ENCODE measurements at places on chromosomes 13 and 19. TPM values are rescaled to one million over a fixed set of nuclear protein-coding genes. Genes with fewer than 3 reads are reported as not detected.
A peak's percentile ranks its signal among the peaks of the same experiment; 100 is the strongest.

The MYO16 gene
- total RNA-seq = 1.2 TPM

The ELSPBP1 gene
- not detected for total RNA-seq

The ERICH4 gene
- total RNA-seq = not detected

The ELL gene
- 35.1 TPM for total RNA-seq

The DOHH gene
- total RNA-seq = 27.6 TPM

The NPAS1 gene
- not detected for total RNA-seq

The CEACAM5 gene
- not detected for total RNA-seq

The SCN1B gene
- 12.9 TPM for total RNA-seq

The KIR3DL1 gene
- total RNA-seq = not detected

GRCh38 chr13:110209950-110210603, 96.9 kb downstream of the COL4A1 start:
- DNase-seq = no peak

- DNase-seq = no peak
Measured at GRCh38 chr19:4277191-4277696, 1.8 kb upstream of the SHD start.

GRCh38 chr13:100835695-100836094, 161.1 kb upstream of the TMTC4 start:
- no peak for DNase-seq

- DNase-seq = no peak
Measured at GRCh38 chr13:106373304-106373988, 162.0 kb downstream of the EFNB2 start.

- no peak for DNase-seq
Measured at GRCh38 chr13:93769607-93770006, 543.0 kb downstream of the GPC6 start.

- no peak for DNase-seq
Measured at GRCh38 chr13:106527826-106528225, 7.6 kb downstream of the EFNB2 start.

DNA sequence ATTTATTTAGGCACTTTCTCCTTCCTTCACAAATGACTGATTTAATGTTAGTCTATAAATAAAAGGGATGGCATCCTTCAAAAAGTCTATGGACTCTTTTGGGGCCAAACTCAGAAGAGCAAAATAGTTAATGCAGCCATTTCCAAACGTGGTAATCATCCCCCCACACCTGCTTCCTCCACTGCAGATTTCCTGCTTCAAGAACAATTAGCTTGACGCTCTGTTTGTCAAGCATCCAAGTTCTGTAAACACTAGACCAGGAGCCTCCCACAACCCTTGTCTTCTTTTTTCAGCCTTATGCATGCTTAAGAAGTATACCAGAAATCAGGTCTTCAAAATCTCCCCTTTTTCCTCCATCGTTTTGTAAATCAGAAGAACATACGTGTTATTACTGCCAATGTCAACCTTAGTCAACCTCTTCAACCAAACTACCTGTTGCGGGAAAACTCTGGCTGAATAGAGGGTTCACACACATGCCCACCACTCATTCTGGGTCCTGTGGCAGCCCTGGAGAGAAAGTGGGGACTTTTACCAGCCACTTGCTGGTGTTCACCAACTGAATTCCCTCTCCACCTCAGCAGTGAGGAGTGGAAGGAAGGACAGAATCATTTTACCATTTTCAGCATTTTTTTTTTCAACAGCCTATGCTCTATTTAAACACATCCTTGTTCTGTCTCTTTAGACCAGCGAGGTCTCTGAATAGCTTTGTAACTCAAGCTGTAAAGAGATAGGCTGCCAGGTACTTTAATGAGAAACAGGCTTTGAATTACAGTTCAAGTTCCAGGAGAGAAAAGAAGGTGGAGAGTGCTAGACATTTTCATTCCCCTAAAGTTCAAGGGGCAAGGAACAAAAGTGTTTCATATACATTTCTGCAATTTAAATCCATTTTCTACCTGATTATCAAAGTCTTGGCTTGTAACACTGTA, 39.1 kb downstream of the EFNB2 start:
- DNase-seq = no peak

GRCh38 chr19:32647361-32647760, 27.6 kb downstream of the ANKRD27 start:
- DNase-seq = no peak

- no peak for DNase-seq
Measured at GRCh38 chr13:23558675-23559536, 11.3 kb upstream of the TNFRSF19 start.

GRCh38 chr13:109529964-109530363, 256.4 kb downstream of the IRS2 start:
- peak; percentile 31 for DNase-seq

- no peak for DNase-seq
Measured at GRCh38 chr13:112957295-112957677, 11.7 kb upstream of the MCF2L start.

DNA sequence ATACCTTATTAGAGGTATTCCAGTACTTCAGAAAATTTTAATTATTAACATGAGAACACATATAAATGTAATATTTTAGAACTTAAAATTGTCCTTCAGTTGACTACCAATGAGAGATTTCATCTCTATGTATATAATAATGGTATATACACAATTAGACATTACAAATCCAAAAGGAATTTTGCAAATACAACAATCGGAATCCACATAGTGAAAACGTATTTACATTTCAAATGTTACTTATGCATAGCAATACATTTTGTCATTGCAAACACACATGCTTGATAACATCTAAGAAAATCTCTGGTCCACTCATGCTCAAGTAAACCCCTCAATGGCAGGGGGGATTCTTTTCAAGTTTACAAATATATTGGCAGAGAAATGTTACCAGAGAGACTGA, 2345.2 kb downstream of the PCDH9 start:
- no peak for DNase-seq

- no peak for DNase-seq
Measured at GRCh38 chr19:44822177-44822576, 13.3 kb downstream of the BCAM start.

GRCh38 chr13:107370015-107370785, 802.3 kb upstream of the ARGLU1 start:
- no peak for DNase-seq

GRCh38 chr19:49368711-49369358, 5.2 kb downstream of the DKKL1 start:
- DNase-seq = no peak

DNA sequence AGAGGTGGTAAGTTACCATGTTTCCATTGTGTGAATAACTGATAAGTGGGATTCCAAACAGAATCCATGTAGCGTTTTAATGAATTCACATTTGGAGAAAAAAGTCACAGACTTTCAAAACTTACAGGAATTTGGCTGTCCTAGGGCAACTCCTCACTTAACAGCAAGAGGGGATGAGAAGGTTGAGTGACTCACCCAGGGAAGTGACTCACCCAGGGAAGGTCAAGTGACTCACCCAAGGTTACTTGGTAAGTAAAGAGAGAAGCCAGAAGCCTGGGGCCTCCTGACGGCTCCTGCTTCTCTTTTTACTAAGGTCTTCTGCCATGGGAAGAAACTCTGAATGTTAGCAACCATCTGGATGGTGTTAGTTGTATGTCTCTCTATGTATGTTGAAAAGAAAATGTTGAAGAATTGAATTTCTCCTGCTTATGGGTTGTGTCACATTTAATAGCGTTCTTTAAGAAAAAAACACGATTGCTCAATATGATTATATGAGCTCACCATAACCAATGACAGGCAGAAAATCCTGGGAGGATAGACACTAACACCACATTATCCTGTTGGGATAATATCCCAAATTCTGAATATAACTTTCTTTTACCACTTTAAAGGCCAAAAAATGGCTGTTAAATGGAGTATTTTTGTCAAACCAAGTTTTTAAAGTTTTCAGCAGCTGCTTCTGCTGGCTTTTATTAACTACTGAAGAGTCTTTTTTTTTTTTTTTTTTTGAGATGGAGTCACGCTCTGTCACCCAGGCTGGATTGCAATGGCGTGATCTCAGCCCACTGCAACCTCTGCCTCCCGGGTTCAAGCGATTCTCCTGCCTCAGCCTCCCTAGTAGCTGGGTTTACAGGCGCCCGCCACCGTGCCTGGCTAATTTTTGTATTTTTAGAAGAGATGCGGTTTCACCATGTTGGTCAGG, 195.6 kb downstream of the GGACT start:
- peak; percentile 93 for DNase-seq

DNA sequence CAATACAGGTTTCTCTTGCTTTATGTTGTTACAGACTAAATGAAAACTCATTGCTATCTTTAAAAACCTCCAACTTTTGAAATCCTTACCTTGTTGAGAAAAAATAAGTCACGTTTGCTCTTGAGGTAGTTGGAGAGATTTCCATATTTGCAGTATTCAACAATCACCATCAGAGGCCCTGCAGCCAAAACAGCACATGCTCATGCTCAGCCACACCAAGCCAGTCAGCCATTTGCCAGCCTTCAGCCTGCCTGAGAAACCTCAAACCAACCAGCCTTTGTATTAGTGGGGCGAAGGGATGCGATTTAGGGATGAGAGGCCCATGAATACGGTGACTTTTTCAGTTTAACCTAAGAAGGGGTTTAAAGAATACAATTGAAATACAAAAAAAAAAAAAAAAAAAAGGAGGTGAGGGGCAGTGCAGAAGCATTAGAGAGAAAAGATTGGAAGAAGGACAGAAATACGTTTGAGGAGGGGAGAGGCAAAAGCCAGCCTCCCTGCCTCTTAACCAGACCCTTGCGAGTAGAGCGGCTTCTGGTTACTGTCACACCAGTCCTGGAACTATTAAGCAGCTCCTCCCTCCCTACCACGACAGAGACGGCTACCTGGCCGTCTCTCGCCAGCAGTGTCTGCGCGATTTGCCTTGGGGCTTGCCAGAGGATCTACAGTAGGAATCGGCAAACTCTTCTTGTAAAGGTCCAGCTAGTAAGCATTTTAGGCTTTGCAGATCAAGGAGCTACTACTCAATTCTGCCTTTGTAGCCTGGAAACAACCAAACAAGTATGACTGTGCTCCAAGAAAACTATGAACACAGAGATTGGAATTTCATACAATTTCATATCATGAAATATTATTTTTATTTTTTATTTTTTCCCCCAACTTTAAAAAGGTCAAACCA, 167.3 kb downstream of the FLT1 start:
- no peak for DNase-seq

DNA sequence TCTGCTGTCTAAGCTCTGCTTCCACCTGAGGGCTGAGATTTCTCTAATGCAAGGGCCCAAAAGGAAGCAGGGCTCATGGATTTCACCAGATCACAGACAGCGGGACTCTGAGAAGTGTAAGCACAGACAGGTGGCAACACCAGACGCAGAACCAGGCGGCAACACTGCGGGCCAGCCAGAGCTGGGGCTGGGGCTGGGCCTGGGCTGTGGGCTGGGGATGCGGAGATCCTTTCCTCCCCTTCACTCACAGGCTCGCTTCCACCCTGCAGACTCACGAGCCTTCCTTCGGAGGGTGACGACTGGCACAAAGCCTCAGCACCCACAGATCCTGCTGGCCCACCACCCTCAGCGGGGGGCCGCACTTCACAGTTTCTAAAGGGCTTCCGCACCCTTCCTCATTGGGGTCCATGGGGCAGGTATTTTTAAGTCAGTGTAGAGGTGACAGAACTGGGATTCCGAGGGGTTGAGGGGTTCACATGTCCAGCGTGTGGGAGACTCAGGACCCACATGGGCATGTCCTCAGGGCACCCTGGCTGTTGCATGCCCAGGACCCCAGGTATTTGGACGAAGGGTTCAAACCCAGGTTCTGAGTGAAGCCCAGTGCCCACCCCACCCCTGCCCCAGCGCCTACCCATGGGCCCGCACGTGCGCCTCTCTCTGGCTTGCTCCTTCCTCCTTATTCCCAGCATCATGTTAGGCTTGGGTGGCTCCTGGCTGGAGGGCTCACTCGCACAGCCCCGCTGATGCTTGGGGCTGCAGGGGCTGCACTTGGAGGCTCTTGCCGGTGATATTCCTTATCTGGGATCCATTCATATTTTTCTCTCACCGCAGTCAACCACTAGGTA, 137.3 kb upstream of the GPR12 start:
- no peak for DNase-seq

GRCh38 chr13:32881074-32881776, 135.0 kb upstream of the KL start:
- DNase-seq = no peak

DNA sequence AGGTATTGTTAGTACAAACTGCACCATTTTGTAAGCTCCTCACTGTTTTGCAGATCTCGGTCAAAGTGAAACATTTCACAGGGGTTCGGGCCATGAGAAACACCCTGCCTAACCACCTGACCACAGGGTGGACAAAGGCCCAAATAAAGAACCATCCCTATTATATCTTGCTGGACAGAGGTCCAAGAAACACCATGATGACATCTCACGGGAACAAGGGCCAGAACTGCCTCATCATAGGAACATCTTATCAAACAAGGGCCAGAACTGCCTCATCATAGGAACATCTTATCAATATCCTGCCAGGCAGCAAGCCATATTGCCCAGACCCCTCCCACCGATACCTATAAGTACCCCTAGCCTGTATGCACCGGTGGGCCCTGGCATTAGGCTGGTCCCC, 99.7 kb downstream of the PCDH9 start:
- DNase-seq = no peak

GRCh38 chr19:3798137-3798536, 12.0 kb upstream of the MATK start:
- no peak for DNase-seq

DNA sequence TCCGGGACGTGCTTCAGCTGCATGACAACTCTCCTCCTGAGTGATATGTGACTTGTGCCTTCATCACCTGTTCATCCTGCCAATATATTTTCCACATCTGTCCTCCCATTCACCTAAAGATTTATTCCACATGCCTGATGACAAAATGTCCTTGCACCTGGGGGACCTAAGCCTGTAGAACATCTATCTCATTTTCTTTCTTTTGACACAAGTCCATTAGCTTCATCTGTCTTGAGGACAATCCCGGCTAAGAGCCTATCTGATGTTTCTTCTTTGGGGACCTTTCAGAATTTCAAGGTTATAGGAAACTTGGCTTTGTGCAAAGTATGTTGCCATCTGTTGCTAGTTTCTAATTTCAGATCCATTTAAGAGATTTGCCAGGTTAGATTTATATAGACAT, 41.1 kb downstream of the ITGBL1 start:
- DNase-seq = no peak

DNA sequence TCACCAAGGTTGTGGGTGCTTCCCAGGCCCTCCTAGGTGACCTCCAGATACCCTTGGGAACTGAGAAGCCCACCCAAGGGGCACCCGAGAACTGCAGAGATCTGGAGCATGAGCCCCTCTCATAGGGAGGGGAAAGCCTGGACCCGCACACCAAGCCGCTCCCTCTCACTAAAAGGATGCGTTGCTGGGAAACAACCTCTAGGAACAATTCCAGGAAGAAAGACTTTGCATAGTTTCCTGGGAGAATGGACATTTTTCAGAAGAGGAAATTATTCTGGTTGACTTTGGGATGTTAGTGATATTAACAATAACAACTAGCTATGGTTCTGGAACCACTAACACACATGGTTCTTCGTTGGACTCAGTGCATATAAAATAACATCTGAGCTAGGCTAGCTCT, 64.6 kb downstream of the SLC7A1 start:
- no peak for DNase-seq

GRCh38 chr19:798415-799075, 1.3 kb downstream of the PTBP1 start:
- no peak for DNase-seq
